Panc1 (cell line): ENCODE measurements at places on chromosomes 1 and 21.

DNA sequence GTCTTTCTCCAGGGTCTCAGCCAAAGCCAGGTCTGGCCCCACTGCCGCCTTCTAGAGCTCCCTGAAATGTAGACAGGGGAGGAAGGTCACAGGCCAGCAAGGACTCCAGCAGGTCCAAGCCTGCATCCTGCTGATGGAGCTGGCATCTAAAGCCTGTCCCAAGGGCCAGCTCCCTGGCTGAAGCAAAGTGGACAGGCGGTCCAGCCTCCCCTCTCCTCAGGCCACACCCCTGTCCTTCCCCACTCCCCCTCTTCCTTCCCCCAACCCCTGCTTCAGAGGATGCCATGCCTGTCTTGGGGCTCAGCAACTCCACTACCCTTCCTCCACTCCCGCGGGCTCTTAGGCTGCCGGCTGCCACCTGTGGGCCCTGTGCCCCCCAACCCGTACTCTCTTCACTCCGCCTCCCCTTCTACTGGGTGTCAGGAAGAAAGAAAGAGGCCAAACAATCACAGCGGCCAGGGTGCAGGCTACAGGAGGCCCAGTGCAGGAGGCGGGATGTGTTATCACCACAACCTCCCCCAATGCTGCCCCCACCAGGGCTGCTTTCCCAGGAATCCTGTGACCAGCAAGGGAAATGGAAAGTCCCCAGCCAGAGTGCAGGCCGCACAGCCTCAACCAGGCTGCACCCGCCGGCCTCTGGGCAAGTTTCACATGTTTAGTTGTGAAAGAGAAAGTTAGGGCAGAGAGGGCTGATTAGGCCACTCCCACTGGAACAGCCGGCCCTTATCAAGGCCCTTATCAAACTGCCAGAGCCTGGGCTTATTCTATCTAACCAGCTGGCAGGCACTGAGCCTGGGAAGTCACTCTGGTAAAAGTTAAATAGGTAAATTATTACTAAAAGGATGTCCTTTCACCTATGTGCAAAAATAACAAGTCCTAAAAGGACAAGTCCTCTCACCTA is 34.1 kb downstream of the ACOT7 start:
- no peak for DNase-seq
- H3K4me3 ChIP-seq, result peak overlapping the region; percentile 19
- peaks cover 60% of the 10 kb centered on the region for H3K4me1 ChIP-seq

DNA sequence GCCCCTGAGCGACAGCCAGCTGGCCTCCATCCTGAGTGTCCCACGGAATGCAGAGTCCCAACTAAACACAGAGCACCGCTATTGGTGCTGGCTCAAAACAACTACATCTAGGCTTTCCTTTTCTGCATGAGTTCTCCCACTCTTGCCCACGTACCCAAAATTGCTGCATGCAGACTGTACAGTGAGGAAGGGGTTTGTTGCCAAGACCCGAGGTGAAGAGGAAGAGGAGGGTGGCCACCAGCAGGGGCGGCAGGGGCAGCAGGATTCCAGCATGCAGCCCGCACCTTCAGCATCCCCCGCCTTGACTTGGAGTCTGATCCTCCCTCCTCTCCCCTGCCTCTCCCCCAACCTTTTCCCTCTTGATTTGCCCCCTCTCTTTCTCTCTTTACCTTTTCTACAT is 8.0 kb downstream of the S100A9 start:
- H3K36me3 ChIP-seq, result no peaks in the 10 kb centered on the region
- H3K4me3 ChIP-seq, result no peak overlapping the region
- no peaks in the 10 kb centered on the region for H3K4me1 ChIP-seq
- H3K27ac ChIP-seq, result no peak overlapping the region

DNA sequence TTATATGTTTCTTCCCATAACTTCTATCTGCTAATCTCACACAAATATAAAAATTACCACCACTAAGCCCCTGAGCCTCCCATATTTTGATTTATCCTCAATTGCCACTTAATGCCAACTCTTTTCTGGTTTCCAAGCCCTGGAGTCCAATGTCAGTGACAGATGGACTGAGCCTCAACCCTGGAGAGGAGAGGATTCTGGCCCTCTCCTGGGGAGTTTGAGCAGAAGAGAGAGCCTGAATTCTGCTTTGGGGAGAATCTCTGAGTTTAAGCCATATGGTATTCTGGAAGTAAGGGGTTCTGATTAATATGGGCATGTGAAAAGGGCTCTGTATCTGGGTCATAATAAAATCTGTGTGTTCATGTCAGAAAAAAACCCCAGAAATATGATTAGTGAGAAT is 8.5 kb downstream of the CADM3 start:
- no peak overlapping the region for H3K4me3 ChIP-seq
- no peak overlapping the region for H3K27ac ChIP-seq
- no peak for DNase-seq
- peaks cover 7% of the 10 kb centered on the region for H3K27me3 ChIP-seq
- no peaks in the 10 kb centered on the region for H3K4me1 ChIP-seq

GRCh38 chr1:171177261-171177660 is 7.8 kb upstream of the FMO2 start:
- H3K4me1 ChIP-seq, result no peaks in the 10 kb centered on the region
- H3K27me3 ChIP-seq, result no peaks in the 10 kb centered on the region
- H3K36me3 ChIP-seq, result no peaks in the 10 kb centered on the region
- no peak overlapping the region for H3K27ac ChIP-seq

- H3K27ac ChIP-seq, result no peak overlapping the region
- H3K36me3 ChIP-seq, result no peaks in the 10 kb centered on the region
- DNase-seq, result no peak
- H3K4me1 ChIP-seq, result peaks cover 18% of the 10 kb centered on the region
Observed at GRCh38 chr1:203122159-203122558, 5.4 kb upstream of the ADORA1 start.

DNA sequence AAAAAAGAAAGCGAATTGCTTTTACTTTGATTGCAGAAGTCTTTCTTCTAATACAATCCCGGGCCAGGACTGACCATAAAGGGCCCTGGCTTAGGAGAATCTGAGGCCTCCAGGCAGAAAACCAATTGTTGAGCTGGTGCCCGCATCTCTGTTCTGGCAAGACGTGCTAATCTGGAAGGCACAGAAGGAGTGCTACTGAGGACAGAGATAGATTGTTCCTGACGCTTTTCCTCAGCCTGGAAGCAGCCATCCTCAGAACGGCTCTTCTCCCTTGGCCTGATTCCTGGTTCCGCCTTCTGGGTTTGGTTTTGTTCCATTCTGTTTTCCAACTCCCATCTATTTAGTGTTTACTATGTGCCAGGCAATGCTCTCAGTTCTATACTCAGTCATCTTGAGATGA is 44.8 kb upstream of the SPOCD1 start:
- no peak for DNase-seq
- H3K36me3 ChIP-seq, result no peaks in the 10 kb centered on the region
- no peaks in the 10 kb centered on the region for H3K4me1 ChIP-seq
- H3K27me3 ChIP-seq, result no peaks in the 10 kb centered on the region
- H3K27ac ChIP-seq, result no peak overlapping the region
